Mammary epithelial cell (primary cell): ENCODE measurements at places on chromosomes 5 and 9.
A peak's percentile ranks its signal among the peaks of the same experiment; 100 is the strongest.

DNA sequence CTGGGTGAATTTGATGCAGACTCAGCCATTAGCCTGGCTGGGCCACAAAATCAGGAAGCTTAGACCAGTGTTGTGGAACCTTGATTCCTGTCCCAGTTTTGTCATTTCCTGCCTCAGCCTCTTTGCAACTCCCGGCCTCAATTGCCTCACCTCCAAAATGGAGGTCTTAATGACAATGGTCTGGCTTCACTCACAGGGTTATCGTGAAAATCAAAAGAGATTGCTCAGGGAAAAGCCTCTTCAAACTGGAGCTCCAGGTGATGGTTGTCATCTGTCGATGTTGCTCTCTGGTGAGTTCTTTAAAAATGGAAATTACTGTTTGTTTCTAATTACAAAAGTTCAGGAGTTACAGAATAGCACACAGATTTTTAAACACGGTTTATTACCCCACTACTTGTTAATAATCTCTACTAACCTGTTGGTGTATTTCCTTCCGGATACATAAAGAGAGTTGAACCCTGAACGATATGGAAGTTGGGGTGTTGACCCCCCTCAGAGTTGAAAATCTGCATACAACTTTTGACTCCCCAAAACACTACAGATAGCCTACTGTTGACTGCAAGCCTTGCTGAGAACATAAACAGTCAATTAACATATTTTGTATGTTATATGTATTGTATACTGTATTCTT is 109.9 kb upstream of the CPEB4 start:
- DNase-seq, result no peak

DNA sequence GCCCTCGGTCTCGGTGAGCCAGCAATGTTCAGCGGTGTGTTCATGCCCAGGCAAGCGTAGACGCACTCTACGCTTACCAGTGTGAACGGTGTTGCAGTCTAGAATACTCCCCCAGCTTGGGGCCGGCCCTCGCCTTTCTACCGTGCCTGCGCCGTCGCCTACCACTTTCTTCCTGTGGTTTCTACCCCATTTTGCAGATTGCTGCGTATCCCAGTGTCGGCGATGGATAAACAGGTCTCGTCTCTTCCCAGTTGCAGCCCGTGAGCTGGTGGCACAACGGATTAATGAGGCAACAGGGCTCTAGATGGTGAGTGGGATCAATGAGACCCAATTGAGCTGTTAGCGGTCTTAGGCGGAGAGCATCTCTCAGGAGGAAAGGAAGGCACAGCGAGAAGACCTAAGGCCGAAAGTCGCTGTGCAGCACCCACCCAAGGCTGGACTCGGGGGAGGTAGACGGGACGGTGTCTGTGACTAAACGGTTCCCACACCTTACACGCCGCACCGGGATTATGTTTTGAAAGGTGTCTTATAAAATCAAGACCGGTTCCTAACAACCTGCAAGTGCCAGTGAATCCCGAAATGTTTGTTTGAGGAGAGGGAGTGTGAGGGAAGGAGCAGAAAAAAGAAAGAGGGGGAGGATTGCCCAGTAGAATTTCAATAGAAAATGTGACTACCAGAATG is 5.8 kb downstream of the OTP start:
- DNase-seq, result no peak

- peak; percentile 27 for DNase-seq
These were observed 541 bp downstream of the GNPDA1 start for GRCh38 chr5:142012186-142012785.

- DNase-seq, result no peak
These were observed 225.9 kb downstream of the PIK3R1 start for GRCh38 chr5:68441309-68442073.

DNA sequence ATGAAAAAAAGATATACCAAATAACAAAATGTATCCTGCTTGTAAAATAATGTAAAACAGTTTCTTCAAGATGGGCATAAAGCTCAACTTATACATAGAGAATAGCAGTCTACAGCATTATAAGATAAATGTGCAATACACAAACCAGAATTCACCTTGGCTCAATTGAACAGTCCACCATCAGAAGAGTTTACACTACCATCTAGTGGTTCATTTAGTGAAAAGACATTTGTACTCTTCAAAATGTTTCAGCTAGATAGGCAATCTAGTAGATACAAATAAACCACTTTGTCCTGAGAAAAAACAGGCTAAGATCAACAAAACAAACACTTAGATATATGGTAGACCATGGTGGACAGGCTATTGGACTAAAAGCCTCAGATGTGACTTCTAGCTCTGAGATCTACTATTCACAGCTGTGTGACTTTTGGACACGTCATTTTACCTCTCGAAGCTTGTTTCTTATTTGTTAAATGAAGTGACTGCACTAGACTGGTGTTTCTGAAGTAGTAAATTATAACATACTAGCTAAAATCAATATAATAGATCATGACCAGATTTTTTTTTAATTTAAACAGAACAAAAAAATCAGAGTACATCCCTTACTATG is 22.1 kb upstream of the TPD52L3 start:
- peak; percentile 46 for DNase-seq

DNA sequence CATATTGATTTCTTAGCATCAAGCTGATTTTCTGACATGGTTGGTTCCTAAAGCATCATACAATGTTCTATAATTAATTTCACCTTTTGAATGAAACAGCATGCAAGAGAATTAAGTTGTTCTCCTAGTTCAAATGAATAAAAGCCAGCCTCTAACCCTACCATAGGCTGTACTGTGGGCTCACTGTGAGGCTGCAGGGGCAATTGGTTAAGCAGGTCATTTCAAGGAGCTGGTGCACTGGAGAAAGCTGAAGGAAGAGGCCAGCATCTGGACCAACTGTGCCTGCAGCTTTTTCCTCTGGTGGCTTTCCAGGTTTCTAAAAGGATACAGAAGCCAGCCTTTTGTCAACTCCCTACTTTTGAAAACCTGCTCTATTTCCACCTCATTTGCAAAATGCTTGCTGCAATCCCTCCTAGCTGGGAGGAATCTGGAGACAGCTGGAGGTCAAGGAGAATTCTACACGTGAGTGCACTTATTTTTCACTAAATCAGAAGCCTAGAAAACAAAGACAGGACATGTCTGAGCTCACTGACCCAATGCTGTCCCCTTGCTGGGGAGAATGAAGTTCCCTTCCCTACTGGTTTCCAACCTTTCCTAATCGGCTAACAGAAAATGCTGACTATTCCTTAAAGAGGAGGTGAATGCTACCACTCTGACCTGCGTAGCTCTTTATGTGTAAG is 158.9 kb downstream of the APBA1 start:
- DNase-seq, result no peak

DNA sequence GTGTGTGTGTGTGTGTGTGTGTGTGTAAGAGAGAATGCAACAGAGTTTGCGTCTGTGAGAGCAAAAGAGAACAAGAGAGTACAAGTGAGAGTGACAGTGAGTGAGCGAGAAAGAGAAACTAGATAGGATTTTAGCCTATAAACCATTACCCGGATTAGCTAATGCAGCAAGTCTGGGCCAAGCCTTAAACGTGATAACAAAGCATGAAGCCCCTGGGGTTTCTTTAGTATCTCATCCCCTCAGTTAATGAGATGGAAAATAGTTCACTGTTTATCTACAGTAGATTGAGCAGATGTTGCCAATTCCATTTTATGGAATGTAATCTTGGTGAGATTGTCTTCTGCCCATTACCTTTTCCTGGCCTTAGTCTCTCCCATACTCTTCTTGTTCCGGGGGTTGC is 114.5 kb downstream of the MAT2B start:
- no peak for DNase-seq

- no peak for DNase-seq
These were observed 213.6 kb downstream of the GDNF start for GRCh38 chr5:37626266-37626665.

DNA sequence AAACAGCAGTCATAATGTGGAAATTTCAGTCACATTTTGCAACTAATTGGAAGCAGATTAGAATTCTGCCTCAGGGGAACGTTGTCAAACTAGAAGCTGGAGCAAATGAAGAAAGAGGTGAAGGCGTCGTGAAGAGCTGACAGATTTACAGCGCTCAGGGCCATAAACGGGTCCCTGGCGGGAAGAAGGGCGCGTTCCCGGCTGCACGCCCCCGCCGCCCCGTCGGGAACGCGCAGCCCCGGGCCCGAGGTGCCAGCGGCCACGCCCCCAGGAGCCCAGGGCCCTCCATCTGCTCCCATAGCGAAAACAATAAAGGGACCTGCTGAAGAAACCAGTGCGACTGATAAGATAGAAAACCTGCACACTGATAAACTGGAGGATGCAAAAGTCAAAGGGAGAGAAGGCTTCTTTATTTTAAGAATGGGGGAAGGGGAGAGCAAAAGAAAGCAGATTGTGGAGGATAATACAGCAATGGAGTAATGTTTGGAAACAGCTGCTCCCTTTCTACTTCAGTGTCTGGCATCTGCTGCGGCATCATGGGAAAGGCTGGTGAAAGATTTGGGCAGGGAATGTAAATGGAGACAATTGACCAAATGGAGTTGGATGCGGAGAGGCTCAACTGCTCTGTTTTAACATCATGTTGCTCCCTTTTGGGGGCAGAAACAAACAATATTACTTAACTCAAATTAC is 11.1 kb downstream of the ZNF608 start:
- DNase-seq, result no peak

DNA sequence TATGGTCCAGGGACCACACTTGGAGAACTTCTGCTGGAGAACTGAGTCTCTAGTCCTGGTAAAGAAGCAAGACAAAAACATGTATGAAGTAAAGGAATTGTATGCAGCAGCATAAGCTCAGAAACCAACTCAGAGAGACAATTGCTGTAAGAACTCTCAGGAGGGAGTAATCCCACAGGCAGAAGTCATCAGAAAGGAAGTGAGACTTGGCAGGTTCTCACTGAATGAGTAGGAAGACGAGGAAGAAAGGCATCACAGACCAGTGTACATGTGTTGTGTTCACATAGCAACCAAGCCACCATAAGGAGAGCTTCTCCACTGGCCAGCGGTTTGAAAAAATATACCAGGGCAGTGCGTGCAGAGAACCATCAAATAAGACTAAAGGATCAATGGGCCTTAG is 57.9 kb upstream of the FST start:
- DNase-seq, result peak; percentile 87

DNA sequence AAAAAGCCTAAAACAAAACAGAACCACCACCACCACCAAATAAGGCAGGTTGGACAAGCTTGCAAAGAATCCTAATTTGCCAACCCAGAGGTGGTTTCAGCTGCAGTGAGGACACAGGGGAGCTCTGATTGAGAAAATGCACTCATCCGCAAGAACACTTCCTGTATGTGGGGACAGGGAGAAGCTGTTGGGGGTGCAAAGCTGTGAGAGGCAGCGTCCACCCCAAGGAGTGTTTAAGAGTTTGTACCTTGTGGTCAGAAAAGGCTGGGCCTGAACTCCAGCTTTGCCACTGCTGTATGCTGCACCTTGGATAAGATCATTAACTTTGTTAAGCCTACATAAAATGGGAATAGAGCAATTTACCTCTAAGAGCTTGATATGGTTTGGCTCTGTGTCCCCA is 511.7 kb downstream of the BNC2 start:
- DNase-seq, result no peak

DNA sequence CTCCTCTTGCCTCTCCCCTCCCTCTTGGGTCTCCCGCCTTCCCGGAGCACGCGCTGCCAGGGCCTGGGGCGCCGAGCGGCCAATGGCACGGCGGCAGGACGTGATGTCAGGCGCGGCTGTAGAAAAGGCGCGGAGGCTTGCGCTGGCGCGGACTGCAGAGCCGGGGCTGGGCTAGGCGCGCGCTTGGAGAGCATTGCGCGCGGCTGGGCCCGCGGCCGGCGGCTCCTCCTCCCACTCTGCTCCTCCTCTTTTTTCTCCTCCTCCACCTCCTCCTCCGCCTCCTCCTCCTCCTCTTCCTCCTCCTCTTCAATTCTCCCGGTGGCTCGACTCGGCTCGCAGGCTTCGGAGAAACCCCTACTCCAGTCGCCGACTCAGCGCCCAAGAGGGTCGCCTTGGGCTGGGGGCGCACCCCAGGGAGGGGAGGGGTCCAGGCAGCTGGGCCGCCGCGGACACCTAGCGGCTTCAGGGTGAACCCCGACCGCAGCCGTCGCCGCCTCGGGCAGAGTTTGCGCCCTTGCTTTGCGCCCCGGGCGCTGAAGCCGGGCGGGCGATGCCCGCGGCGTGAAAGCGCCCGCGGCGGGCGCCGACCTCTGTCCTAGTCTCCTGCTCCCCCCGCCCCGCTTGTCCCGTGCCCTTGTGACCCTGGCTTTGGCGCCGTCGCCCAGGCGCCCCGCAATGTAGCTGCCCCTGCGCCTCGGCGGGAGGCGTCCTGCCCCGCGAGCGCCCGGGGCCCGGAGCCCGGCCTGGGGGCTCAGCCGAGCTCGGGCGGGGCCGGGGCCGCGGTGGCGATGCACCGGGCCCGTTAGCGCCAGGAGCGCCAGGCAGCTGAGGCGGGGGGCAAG is at the start of gene LHX2:
TSS of gene LHX2 (plus strand) at position 309 of the 842 bp plus-strand sequence. CDS start 581 bp downstream, outside the sequence.
- peak; percentile 68 for DNase-seq

DNA sequence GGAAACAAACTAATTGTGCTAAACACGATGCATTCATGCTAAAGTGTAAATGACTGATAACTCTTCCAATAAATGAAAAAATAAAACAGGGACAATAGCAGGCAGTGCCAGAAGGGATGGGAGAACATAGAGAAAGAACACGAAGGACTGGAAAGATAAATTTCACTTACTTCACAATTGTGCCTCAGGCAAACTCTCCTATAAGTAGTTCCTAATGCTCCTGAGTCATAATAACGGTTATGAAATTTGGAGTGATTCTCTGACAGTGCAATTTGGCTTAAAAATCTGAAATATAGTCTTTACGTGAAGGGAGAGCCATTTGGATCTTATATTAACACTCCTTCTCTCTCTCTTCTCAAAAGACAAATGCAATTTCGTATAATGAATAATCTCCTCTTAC is 2218.5 kb downstream of the MAT2B start:
- no peak for DNase-seq

DNA sequence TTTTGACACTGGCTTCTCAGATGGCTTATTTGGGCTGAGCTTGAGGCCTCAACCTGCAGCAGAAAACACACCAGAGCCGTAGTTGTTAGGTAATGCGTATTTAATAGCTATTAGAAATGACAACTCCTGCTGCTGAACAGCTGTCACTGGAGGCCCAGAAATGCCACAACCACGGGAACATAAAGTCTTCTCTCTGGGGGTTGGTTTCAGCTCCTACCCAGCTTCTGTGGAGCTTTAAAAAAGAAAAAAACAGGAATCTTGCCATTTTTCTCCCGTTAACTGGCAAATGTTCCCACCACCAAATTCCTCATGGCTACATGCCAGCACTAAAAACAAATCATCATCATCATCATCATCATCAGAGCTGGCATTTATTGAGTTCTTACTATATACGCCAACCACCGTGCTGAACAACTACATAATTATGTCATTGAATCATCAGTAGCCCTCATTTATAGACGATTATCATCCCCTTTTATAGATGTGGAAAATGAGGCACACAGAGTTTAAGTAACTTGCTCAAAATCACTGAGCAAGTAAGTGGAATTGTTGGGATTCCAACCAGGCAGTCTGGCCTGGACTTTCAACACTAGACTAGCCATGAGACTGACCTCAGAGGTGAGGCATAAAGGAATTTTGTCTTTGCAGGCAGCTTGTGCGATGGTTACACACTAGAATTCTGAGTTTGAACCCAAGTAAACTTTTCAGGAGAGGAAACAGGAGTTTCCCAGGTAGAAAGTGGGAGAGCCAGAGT is 185.3 kb upstream of the WWC1 start:
- peak; percentile 3 for DNase-seq

- no peak for DNase-seq
These were observed 40.4 kb downstream of the JAKMIP2 start for GRCh38 chr5:147742151-147742550.

GRCh38 chr9:27558307-27558706 is 15.0 kb downstream of the C9orf72 start:
- peak; percentile 27 for DNase-seq

GRCh38 chr5:81097713-81098112 is 135.4 kb upstream of the CKMT2 start:
- no peak for DNase-seq
